Activated T-cell treated with anti-CD3 and anti-CD28 coated beads, Interleukin-2, amount 50 U/mL, for 72 hours (primary cell): ENCODE measurements at places on chromosomes 2 and 18. TPM values are rescaled to one million over a fixed set of nuclear protein-coding genes. Genes with fewer than 3 reads are reported as not detected.

GRCh38 chr2:215354771-215355695 lies 43.2 kb downstream of the ATIC start:
- no peaks in the 10 kb centered on the region for H3K4me1 ChIP-seq
- peaks cover 3% of the 10 kb centered on the region for H3K36me3 ChIP-seq
- H3K27me3 ChIP-seq, result no peaks in the 10 kb centered on the region
- H3K27ac ChIP-seq, result no peak overlapping the region
- DNase-seq, result no peak

DNA sequence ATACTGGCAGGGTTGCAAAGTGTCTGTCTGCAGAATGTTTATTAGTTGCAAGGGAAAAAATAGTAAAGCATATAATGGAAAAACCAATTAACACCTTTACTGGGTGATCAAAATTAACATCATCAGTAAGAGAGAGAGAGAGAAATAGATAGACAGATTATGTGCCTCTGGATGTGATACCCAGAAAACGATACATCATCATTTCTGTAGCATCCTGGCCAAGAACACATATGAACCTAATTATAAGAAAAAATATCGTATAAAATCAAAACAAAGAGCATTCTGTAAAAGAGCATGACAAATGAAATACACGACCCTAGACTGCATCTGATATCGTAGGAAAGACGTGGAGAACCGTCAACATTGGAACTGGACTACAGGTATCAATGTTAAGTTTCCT lies 64.6 kb downstream of the SMC6 start:
- no peak overlapping the region for H3K27ac ChIP-seq
- peaks cover 29% of the 10 kb centered on the region for H3K36me3 ChIP-seq
- H3K27me3 ChIP-seq, result no peaks in the 10 kb centered on the region
- no peak for DNase-seq
- H3K4me3 ChIP-seq, result no peak overlapping the region
- no peaks in the 10 kb centered on the region for H3K4me1 ChIP-seq

DNA sequence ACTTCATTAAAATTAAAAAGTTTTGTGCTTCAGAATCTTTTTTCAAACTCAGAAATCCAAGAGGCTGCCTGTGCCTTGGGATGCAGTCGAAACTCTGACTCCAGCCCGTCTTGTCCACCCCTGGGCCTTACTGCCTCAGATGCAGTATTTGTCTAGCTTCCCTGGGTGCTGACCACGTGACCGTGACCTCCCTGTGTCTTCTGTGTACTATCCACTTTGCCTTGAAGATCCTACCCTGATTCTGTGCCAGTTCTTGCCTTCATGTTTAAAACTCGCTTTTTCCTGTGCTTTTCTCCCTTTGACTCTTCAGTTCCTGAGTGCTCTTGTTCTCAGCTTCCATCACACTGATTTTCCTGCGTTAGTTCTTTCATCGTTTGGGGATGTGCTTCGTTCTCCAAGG lies 80.7 kb downstream of the ITGB1BP1 start:
- DNase-seq, result no peak
- H3K27ac ChIP-seq, result no peak overlapping the region
- H3K36me3 ChIP-seq, result no peaks in the 10 kb centered on the region
- no peaks in the 10 kb centered on the region for H3K4me1 ChIP-seq

DNA sequence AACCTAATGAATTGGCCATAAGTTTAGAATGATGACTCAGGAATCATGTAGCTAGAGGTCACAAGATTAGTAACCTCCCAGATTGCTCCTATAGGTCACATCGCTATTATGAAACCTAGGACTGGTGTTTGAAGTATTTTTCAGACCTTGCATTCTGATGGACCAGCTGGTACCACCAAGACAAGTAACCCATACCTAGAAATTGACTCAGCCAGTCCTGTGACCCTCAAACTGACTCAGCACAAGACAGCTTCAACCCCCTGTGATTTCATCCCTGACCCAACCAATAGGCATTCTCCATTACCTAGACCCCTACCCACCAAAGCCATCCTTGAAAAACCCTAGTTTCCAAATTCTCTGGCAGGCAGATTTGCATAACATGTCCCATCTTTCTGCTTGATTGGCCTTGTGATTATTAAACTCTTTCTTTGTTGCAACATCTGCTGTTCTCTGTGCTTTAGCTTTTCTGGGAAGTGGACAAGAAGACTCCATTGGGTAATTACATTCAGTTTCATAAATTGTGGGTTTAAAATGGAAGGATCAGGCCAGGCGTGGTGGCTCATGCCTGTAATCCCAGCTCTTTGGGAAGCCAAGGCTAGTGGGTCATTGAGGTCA lies 254.9 kb downstream of the IRS1 start:
- H3K27ac ChIP-seq, result no peak overlapping the region
- DNase-seq, result no peak
- no peak overlapping the region for H3K4me3 ChIP-seq
- no peaks in the 10 kb centered on the region for H3K36me3 ChIP-seq

DNA sequence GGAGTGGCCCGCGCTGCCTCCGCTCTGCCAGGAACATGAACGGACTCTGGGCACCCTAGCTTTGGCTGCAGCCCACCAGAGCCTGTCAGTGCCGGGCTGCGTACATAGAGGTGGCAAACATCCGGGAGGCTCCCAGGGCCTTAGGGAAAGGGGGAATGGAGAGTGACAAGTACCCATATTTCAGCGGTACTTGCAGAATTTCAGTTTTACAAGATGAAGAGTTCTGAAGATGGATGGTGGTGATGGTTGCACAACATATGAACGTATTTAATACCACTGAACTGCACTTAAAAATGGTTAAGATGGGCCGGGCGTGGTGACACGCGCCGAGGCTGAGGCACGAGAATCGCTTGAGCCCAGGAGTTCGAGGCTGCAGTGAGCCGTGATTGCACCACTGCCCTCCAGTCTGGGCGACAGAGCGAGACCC lies 873 bp downstream of the MTHFD2 start:
- H3K36me3 ChIP-seq, result peaks cover 40% of the 10 kb centered on the region
- H3K27ac ChIP-seq, result peak overlapping the region; percentile 99
- DNase-seq, result no peak
- peak overlapping the region; percentile 98 for H3K4me3 ChIP-seq
- H3K4me1 ChIP-seq, result peaks cover 65% of the 10 kb centered on the region

GRCh38 chr18:35067454-35067853 lies 26.2 kb downstream of the MAPRE2 start:
- H3K27ac ChIP-seq, result no peak overlapping the region
- H3K27me3 ChIP-seq, result no peaks in the 10 kb centered on the region
- no peak overlapping the region for H3K4me3 ChIP-seq
- H3K36me3 ChIP-seq, result peaks cover 2% of the 10 kb centered on the region
- peaks cover 15% of the 10 kb centered on the region for H3K4me1 ChIP-seq

GRCh38 chr2:40432921-40433483 lies 18.9 kb downstream of the SLC8A1 start:
- H3K4me1 ChIP-seq, result no peaks in the 10 kb centered on the region
- no peak overlapping the region for H3K4me3 ChIP-seq
- DNase-seq, result no peak
- H3K27me3 ChIP-seq, result no peaks in the 10 kb centered on the region
- H3K36me3 ChIP-seq, result no peaks in the 10 kb centered on the region

DNA sequence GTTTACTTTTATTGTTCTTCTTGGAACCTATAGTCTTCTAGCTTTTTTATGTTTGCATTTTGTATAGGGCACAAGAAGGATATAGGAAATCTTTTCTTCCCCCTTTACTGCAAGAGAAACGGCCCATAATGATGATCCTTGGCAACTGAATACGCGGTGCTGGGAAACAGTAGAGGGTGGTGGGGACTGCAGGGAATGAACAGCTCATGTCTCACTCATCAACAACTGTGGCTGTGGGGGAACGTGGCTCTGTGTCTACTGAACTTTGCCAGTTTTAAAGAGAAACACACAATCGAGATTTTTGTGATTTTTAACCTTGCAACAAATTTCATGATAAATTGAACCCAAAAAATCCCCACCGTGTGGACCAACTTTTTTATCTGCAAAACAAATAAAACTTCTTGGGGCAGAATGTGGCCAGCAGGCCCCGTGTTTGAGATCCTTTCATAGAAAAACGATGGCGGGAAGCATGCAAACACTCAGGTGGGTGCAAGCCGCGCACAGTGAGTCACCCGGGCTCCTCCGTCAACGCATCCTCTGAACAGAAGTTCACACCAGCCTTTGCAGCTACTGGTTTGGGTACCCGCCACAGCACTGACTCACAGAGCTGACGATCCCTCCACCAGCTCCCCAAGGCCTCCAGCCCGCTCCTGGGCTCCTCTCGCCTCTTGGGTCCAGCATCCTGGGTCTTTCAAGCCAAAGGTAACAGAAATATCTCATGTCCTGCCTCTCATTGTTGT lies 149.3 kb downstream of the COL6A3 start:
- H3K27ac ChIP-seq, result no peak overlapping the region
- H3K4me1 ChIP-seq, result no peaks in the 10 kb centered on the region
- peaks cover 2% of the 10 kb centered on the region for H3K27me3 ChIP-seq
- H3K4me3 ChIP-seq, result no peak overlapping the region
- no peak for DNase-seq

Gene TM4SF20
- total RNA-seq, result not detected

Gene ANXA4
- total RNA-seq, result 30.2 TPM

Gene GPR35
- total RNA-seq, result 48.2 TPM

Gene SERPINB13
- not detected for total RNA-seq

Gene RASGRP3
- total RNA-seq, result 3.8 TPM

Gene ARHGEF33
- not detected for total RNA-seq
